ENCODE measurements at places on chromosomes 13 and 19. TPM values are rescaled to one million over a fixed set of nuclear protein-coding genes. Genes with fewer than 3 reads are reported as not detected.

- no peak overlapping the region for H3K4me3 ChIP-seq
- H3K4me1 ChIP-seq: peaks cover 15% of the 10 kb centered on the region
- no peaks in the 10 kb centered on the region for H3K36me3 ChIP-seq
- DNase-seq: no peak
- H3K27me3 ChIP-seq: no peaks in the 10 kb centered on the region
- peak overlapping the region; percentile 73 for H3K27ac ChIP-seq
Observed at GRCh38 chr13:80716610-80717081, 375.7 kb upstream of the SPRY2 start.

Gene ZNF90
- total RNA-seq: 0.66 TPM

Gene ZNF382
- total RNA-seq: 18.3 TPM

DNA sequence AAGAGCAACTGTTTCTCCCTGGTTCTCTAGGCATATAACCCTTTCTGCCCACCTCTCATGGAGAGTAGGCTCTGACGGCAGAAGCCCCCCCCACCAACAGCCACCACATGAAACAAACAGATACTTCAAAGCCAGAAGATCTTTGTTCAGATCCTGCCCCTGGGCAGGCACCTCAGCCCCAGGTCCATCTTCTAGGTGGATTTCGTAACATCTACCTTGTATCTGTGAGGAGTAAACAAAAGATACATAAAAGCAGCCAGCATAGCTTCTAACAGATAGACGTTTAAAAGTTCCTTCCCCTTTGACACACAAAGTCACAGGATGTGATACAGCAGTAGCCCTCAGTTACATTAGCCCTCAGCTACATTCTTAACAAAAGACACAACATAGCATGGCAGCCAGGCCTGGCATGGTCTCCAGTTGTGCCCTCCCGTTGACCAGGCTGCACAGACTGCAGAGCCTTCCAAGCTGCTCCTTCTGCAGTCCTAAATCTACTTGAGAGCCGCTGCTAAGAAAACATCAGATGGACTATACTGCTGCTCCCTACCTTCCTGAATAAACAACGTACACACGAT, 35.4 kb downstream of the BRD4 start:
- no peaks in the 10 kb centered on the region for H3K27me3 ChIP-seq
- H3K4me1 ChIP-seq: peaks cover 100% of the 10 kb centered on the region
- no peaks in the 10 kb centered on the region for H3K36me3 ChIP-seq
- H3K27ac ChIP-seq: peak overlapping the region; percentile 71
- DNase-seq: no peak
- H3K4me3 ChIP-seq: peak overlapping the region; percentile 7

- H3K36me3 ChIP-seq: no peaks in the 10 kb centered on the region
- no peak overlapping the region for H3K4me3 ChIP-seq
- DNase-seq: no peak
- peaks cover 11% of the 10 kb centered on the region for H3K4me1 ChIP-seq
- H3K27ac ChIP-seq: no peak overlapping the region
Observed at GRCh38 chr13:20101467-20102316, 59.2 kb downstream of the GJA3 start.

- no peak overlapping the region for H3K27ac ChIP-seq
- no peak for DNase-seq
- H3K4me1 ChIP-seq: no peaks in the 10 kb centered on the region
- H3K4me3 ChIP-seq: no peak overlapping the region
Observed at GRCh38 chr13:37211487-37211886, 106.0 kb upstream of the CSNK1A1L start.

DNA sequence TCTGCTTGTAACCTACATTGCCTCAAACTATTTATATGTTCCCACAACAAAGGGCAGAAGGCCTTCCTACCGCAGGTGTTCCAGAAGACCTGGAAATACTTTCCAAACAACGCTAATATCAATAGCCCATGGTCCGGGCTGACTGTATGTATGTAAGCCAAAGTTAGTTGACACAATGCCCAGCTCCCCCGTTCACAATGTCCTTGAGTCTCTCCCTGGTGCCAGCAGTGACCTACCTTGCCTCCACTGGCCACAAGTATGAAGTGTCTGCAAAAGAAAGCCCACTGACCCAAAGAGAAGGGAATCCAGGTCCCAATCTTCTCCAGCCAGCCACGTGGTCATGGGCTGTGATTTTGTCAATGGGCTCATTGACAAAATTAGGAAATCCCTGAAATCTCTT, 118.6 kb downstream of the DLEU7 start:
- H3K27ac ChIP-seq: no peak overlapping the region
- no peak for DNase-seq
- H3K4me3 ChIP-seq: no peak overlapping the region
- no peaks in the 10 kb centered on the region for H3K36me3 ChIP-seq

DNA sequence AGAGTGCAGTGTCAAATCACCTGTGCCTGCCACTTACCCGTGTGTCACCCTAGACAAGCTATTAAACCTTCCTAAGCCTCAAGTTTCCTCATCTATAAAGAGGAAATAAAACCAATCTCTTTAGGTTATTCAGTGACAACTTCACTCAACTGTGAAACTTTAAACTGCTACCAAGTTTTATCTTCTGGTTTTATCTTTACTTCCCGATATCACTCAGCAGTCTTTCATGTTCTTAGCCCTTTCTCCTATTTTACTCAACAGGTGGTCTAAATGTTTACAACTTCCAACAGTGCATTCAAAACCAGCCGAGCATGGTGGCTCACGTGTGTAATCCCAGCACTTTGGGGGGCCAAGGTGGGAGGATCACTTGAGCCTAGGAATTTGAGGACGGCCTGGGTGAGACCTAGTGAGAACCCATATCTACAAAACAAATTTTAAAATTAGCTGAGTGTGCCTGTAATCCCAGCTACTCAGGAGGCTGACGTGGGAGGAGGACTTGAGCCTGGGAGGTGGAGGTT, 59.6 kb downstream of the GPALPP1 start:
- no peak overlapping the region for H3K27ac ChIP-seq
- no peaks in the 10 kb centered on the region for H3K36me3 ChIP-seq
- H3K27me3 ChIP-seq: no peaks in the 10 kb centered on the region
- no peak overlapping the region for H3K4me3 ChIP-seq
- DNase-seq: no peak

DNA sequence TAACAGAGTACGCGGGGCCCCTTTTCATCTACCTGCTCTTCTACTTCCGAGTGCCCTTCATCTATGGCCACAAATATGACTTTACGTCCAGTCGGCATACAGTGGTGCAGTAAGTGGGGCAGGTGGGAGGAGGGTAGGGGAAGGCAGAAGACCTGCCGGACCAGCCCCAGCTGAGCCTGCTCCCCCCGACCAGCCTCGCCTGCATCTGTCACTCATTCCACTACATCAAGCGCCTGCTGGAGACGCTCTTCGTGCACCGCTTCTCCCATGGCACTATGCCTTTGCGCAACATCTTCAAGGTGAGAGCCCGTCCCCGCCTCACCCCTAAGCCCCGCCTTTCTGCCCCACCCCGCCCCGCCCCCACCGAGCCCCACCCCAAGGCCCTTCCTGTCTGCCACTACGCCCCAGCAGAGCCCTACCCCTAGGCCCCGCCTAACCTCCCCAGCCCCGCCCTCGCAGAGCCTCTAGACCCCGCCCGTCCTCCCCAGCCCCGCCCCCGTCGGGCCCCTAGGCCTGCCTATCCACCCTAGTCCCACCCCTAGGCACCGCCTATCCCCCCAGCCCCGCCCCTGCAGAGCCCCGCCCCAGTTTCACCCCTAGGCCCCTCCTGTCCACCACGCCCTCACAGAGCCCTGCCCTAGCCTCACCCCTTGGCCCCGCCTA, 7.7 kb downstream of the NDUFB7 start:
- H3K4me1 ChIP-seq: peaks cover 63% of the 10 kb centered on the region
- DNase-seq: no peak
- peak overlapping the region; percentile 92 for H3K27ac ChIP-seq
- no peak overlapping the region for H3K4me3 ChIP-seq

DNA sequence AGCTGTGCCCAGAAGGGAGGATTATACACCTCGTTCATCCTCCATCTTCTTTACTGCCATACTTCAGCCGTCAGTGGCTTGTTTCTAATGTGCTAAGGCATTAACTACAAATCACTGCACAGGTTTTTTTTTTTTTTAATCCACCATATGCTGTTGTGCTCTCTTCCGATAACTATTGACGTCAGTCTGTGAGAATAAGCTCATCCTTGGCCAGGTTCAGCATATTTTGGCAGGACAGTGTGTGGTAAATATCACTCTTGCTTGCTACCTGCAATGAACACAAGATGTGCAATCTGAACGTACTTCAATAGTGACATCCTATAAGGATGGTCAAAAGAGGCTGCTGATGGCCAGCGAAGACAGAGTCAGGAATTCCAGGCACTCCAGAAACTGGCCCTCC, 2030.7 kb upstream of the PCDH20 start:
- H3K4me1 ChIP-seq: no peaks in the 10 kb centered on the region
- H3K27me3 ChIP-seq: no peaks in the 10 kb centered on the region
- DNase-seq: no peak

Gene PRDX2
- 700 TPM for total RNA-seq

DNA sequence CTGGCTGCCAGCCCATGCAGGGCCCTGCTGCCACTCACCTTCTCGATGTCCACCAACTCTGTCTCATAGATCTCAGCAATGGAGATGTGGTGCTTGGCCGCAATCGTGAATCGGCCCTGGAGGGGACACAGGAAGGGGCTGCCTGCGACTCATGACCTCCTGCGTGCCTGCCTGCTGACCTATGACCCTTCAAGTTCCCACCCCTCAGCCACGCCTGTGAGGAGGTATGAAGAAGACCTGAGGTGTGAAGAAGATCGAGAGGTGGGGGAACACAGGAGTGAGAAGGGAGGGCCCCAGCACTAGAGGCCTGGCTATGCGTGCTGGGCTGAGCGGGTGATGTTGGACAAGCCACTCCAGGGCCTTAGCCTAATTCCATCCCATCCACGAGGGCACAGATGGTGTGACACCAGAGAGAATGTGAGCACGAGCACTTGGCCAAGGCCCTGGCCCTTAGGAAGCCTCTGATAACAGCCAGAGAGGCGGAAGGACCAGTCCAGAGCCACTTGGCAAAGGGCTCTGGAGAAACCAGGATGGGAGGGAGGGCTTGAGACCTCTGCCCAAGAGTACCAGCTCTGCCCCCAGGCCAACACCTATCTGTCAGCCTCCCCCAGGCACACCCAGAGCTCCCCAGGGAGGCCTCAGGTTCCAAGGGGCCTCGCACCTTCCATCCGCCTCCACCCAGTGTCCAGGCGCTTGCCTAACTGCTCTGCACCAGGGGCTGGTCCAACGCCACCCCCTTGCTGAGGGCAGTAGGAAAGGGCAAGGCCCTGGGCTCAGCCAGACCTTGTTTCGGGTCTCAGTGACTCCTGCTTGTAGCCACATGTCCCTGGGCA, 9.6 kb upstream of the KPTN start:
- peak overlapping the region; percentile 75 for H3K27ac ChIP-seq
- no peaks in the 10 kb centered on the region for H3K27me3 ChIP-seq
- peaks cover 66% of the 10 kb centered on the region for H3K36me3 ChIP-seq
- H3K4me3 ChIP-seq: no peak overlapping the region
- H3K4me1 ChIP-seq: peaks cover 55% of the 10 kb centered on the region

- no peaks in the 10 kb centered on the region for H3K36me3 ChIP-seq
- H3K27ac ChIP-seq: no peak overlapping the region
- peaks cover 1% of the 10 kb centered on the region for H3K4me1 ChIP-seq
- H3K27me3 ChIP-seq: peaks cover 26% of the 10 kb centered on the region
Observed at GRCh38 chr19:30158067-30158892, 213.9 kb upstream of the ZNF536 start.

- DNase-seq: no peak
- H3K27ac ChIP-seq: no peak overlapping the region
- H3K4me3 ChIP-seq: no peak overlapping the region
- peaks cover 48% of the 10 kb centered on the region for H3K36me3 ChIP-seq
- peaks cover 25% of the 10 kb centered on the region for H3K4me1 ChIP-seq
Observed at GRCh38 chr19:5075597-5075996, 106.7 kb downstream of the KDM4B start.

- DNase-seq: no peak
- no peaks in the 10 kb centered on the region for H3K36me3 ChIP-seq
- H3K27me3 ChIP-seq: no peaks in the 10 kb centered on the region
- H3K27ac ChIP-seq: no peak overlapping the region
- H3K4me3 ChIP-seq: no peak overlapping the region
Observed at GRCh38 chr13:95362666-95363065, 61.4 kb upstream of the ABCC4 start.

DNA sequence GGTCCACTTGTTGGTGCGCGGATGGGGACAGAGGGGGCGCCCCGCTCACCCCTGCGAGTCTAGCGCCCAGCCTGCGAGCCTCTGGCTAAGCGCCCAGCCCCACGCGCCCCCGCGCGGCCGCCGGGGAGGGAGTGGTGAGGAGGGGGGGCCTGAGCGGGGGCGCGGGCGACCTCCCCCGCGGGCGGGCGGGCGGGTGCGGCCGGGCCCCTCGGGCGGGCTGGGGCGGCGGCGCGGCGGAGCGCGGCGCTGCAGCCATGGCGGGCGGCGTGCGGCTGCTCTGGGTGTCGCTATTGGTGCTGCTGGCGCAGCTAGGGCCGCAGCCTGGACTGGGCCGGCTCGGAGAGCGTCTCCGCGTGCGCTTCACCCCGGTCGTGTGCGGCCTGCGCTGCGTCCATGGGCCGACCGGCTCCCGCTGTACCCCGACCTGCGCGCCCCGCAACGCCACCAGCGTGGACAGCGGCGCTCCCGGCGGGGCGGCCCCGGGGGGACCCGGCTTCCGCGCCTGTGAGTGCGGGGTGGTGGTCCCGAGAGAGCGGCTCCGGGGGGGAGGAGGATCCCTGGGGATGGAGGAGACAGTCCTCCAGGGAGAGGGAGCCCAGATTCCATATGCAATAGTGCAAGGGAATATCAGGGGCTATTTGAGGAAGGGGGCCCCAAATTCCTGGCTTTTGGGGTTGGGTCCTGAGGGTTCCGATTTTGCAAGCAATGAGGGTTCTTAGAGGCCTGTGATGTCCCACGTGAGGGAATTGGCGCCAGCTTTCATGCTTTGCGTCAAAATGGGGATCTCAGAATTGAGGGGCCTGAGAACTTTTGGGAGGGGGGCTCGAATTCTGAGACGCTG, at the start of gene LTBP4:
Gene LTBP4 (plus strand): TSS at position 236 of the 841 bp plus-strand sequence. CDS start 19 bp downstream, at position 255.
- H3K4me1 ChIP-seq: peaks cover 92% of the 10 kb centered on the region
- no peaks in the 10 kb centered on the region for H3K36me3 ChIP-seq
- H3K27ac ChIP-seq: peak within 1 kb of the TSS; percentile 93
- DNase-seq: peak; percentile 78
- H3K27me3 ChIP-seq: peaks cover 22% of the 10 kb centered on the region
- H3K4me3 ChIP-seq: peak within 1 kb of the TSS; percentile 85

DNA sequence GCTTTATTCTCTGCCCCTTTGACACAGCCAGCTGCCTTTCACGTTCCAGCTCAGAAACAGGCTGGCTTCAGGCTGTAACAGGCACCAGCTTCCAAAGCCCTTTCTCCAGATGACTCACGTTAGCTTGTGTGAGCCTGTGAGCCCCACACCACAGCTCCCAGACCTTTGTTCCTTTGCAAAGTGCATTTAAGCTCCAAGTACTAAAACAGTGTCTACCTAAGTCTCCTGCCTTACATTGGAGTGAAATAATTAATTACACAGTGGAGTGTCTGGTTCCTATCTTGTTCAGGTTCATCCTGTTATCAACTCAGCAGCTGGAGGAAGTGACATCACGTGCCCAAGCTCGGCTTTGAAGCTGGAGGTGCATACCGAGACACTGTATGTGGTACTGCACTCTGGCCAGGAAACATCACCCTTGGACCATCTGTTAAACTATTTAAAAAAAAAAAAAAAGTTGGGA, 475.8 kb downstream of the FOXO1 start:
- H3K4me1 ChIP-seq: peaks cover 44% of the 10 kb centered on the region
- no peaks in the 10 kb centered on the region for H3K27me3 ChIP-seq
- no peak for DNase-seq
